ENCODE measurements at places on chromosomes 7 and 10.

- no peak for DNase-seq
These were observed 172.6 kb upstream of the VIPR2 start for GRCh38 chr7:159317294-159317693.

DNA sequence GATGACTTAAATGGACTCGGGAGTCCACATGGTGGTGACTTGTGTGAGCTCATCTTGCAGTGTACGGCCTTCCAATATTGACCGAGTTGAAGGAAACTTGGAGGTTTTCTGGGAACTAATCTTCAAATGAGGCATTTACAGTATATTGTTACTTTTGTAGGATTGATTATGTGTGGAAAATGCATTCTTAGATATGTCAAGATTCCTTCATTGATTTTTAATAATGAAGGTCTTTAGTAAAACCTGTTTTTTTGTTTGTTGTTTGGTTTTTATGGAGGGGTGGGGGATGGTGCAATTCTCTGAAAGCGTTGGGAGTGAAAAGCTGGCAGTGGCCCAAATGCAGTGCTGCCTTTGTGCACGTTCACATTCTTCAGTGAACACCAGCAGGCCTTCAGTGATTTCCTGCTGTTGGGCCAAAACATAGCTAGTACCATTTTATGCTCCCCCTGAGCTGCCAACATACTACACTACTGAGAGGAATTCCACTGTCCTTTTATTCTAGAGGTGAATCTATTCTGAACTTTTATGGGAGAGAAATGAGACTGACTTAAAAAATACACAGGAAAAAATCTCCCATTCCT is 50.4 kb downstream of the CCNY start:
- no peak for DNase-seq

- no peak for DNase-seq
These were observed 132.3 kb upstream of the TBX20 start for GRCh38 chr7:35386082-35386815.

DNA sequence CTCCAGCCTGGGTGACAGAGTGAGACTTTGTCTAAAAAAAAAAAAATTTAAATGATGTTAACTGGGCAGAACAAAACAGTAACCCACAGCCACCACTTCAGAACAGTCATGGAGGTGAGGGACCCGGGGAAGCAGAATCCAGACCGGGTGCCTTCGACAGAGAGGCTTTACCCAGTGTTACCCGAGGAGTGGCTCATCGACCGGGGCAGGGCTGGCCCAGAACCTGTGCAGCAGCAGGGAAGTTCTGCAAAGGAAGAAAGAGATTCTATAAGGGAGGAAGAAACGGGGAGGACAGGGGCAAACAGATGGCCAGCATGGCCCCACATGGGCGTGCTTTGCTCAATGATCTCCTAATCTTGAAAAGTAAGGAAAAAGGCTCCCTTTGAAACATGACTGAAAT is 26.0 kb upstream of the UBE3C start:
- DNase-seq, result no peak

DNA sequence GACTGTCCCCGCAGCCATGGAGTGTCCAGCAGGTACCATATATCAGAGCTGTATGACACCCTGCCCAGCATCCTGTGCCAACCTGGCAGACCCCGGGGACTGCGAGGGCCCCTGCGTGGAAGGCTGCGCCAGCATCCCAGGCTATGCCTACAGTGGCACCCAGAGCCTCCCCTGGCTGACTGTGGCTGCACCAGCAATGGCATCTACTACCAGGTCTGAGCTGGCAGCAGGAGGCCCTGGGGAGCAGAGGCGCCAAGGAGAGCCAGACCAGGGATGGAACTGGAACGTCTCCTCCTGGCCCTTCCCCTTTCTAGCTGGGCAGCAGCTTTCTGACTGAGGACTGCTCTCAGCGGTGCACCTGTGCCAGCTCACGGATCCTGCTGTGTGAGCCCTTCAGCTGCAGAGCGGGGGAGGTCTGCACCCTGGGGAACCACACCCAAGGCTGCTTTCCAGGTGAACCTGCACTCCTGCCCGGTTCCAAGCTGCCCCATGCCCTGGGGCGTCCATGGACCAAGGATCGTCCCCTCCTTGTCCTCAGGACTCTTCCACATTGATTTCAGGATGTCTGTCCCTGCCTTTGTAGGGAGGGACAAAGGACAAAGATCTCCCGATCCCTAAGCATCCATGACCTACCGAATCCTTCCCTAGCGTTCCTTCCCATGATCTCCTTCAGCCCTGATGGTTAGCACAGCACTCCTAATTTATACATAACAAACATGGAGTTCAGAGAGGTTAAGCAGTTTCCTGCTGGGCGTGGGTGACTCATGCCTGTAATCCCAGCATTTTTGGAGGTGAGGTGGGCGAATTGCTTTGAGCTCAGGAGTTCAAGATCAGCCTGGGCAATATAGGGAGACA is 33.3 kb downstream of the EPHB4 start:
- no peak for DNase-seq

- DNase-seq, result no peak
These were observed 126.1 kb downstream of the ELAPOR2 start for GRCh38 chr7:86933295-86933845.

- DNase-seq, result no peak
These were observed 29.7 kb downstream of the ZFAND2A start for GRCh38 chr7:1130021-1130990.

GRCh38 chr7:99287779-99288534 is 15.3 kb downstream of the MYH16 start:
- no peak for DNase-seq

Data from activated naive CD4-positive, alpha-beta T cell treated with anti-CD3 and anti-CD28 coated beads for 36 hours (primary cell).